Stimulated activated CD4-positive, alpha-beta T cell treated with anti-CD3 and anti-CD28 coated beads, Interleukin-1b, Interleukin-23, amount 100 ng/mL, for 24 hours (primary cell): ENCODE measurements at places on chromosomes 5 and 9.

DNA sequence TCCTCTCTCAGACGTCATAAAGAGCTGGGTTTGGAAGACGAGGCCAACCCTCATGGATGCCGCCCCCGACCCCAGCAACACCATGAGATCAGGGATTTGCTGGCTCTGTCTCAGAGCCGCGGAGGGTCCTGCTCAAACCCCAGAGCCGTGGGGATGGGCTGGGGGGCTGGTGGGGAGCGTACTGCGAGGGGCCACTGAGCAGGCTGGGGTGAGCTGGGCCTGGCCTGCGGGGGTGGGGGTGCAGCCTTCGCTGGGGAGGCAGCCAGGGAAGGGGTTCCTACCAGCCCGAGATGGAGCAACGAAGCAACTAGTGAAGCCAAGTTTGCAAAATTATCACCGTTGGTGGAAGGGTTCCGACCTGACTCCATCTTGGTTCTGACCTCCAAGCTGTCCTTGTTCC is 5.1 kb upstream of the SLC12A7 start:
- no peak for DNase-seq

DNA sequence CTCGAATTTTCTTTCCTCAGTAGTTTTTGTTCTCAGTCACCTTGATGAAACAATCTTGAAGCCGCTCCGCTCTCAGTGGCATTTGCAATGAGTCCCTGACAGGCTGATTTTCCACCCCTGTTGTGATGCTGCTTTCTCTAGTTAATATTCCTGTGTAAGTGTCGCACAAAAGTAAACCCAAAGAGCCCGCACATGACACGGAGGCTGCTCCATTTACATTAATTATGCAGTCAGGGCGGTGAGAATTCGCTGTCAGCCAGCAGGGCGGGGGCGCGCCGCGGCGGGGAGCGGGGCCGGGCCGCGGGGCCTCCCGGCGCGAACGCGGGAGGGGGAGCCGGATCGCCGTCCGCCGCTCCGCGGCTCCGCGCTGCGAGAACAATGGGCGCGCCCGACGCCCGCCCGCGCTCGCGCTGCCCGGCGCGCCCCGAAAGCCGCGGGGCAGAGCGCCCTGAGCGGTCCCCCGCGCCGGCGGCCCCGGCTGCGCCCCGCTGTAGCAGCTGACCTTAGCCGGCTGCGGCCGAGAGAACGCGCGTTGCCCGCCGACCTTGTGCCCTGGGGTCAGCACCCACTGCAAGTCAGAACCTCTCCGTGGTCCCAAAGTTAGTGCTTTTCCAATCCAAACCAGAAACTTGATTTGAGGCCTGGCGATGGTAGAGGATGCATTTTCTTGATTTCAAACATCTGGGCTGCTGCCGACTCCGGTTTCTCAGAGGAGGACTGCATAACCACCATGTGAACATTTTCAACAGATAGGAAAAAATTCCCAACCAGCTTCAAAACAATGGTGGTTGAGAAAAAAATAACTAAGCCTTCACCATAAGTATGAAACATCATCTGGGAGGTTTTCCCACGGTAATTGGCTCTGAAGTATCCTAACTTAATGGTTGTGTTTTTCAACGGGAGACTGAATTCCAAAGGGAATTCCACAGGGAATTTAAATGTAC is 142.6 kb downstream of the PBX3 start:
- peak; percentile 13 for DNase-seq

- no peak for DNase-seq
These were observed 335.4 kb downstream of the MSX2 start for GRCh38 chr5:175059687-175060211.

- no peak for DNase-seq
These were observed 294.1 kb downstream of the FANCC start for GRCh38 chr9:95023217-95024003.

GRCh38 chr9:118104363-118104762 is 400.2 kb downstream of the TLR4 start:
- no peak for DNase-seq
